Dorsolateral prefrontal cortex (tissue), 122 donors: ENCODE measurements at places on chromosomes 1 and 21.

GRCh38 chr1:175037416-175037815 lies 14.2 kb upstream of the MRPS14 start:
- DNase-seq: no peak

- no peak for DNase-seq
Observed at GRCh38 chr1:40049725-40050124, 9.2 kb downstream of the CAP1 start.

DNA sequence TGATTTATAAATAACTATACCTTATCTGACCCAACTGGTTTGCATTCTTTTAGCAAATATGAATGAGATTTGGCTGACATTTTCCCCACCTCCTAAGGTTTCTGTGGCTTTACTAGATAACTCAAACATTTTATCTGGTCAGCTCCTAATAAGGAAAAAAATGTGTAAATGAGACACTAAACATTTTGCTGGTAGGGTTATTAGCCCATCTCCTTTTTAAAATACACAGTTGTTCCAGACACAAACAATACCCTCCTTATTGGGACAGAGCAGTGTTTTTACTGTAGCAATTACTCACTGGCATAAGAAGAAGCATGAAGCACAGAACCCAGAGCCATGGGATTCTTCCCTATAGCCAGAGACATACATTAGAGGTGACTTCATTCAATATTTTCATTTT lies 53.8 kb upstream of the NUF2 start:
- DNase-seq: no peak

GRCh38 chr21:33411949-33412430 lies 8.8 kb downstream of the IFNGR2 start:
- DNase-seq: no peak

DNA sequence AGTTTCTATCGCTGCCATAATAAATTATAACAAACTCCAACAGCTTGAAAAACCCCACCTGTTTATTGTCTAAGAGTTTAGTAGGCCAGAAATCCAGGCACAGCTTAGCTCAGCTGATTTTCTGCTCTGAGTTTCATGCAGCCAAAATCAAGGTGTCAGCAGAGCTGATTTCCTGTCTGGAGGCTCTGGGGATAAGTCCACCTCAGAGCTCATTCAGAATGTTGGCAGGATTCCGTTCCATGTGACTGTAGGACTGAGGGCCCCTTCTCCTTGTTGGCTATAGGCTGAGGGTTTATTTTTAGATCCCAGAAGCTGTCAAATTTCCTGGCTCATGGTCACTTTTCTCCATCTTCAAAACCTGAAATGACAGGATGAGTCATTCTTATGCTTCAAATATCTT lies 91.6 kb upstream of the CHODL start:
- DNase-seq: no peak

DNA sequence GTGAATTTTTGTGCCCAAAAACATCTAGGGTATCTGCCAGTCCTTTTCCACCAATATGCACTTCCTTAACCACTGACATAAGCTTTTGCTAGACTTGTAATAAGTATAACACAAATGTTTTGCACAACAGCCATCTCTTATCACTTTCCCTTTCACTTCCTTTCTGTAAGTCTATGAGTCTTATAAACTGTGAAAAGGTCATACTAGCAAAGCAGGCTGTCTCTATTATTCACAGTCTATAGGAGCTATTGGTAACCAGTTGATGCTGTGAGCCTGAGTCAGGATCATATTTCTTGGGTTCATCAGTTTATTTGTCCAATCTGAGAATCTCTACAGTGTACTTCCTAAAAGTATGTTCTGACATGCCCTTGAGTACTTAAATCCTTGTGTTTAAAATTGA lies 172.6 kb downstream of the CHRM3 start:
- no peak for DNase-seq

GRCh38 chr1:234853906-234854644 lies 244.1 kb upstream of the IRF2BP2 start:
- DNase-seq: no peak

DNA sequence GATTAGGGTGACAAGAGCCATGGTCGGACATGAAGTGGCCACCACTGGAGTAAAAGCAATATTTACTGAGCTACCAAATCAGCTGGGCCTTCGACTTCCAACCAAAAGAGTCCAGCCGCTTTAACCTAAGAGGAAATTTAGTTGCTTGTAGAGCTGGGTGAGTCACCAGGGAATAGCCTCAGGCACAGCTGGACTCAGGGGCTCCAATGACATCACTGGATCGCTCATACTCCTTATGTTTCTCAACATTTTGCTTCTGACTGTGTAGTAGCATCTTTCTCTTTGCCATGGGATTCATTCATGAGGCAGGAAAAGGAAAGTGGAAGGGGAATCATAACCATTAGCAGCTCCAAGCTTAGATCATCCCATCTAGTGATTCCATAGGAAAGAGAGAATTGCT lies 664.4 kb downstream of the MATN1 start:
- DNase-seq: no peak

- DNase-seq: no peak
Observed at GRCh38 chr1:193841857-193842256, 655.4 kb upstream of the B3GALT2 start.

DNA sequence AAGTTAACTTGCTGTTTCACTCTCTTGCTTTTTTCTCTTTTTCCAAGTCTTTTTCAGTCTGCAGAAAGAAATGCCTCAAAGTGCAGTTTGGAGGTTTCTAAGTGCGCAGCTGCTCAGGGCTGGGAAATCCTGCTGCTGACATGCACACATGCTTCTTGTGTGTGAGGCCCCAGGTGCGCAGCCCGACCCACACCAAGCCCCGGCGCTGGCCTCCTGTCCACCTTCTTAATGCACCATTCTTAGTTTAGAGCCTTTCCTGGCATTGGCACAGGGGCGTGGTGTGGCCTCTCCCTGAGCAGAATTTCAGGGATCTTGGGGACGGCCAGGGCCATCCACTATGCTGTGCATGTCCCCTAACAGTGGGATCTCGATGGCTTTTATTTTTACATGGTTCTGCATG lies 315.2 kb downstream of the CAMTA1 start:
- DNase-seq: no peak

- no peak for DNase-seq
Observed at GRCh38 chr1:167981933-167982332, 45.1 kb upstream of the MPC2 start.

DNA sequence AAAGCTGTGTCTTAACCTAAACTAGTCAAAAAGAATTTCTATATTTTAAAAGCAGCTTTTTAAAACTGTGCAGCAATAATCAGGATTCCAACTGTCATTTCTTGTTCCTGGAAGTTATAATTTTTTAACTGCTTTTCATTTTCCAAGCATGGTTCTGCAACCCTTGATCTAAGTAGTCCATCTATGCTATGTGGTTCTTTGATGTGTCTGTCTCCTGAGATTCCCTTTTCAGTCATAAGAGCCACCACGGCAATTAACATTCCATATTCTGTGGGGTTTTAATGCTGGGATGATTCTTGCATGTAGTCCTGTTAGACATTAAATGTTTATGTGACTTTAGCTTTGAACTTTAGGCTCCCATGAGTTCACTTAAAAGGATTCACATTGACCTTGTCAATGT lies 220.4 kb downstream of the TPR start:
- no peak for DNase-seq

- DNase-seq: no peak
Observed at GRCh38 chr1:9872430-9873165, 37.5 kb downstream of the CTNNBIP1 start.

GRCh38 chr1:234246638-234247116 lies 126.6 kb upstream of the COA6 start:
- DNase-seq: no peak

- no peak for DNase-seq
Observed at GRCh38 chr1:234536741-234537140, 57.8 kb upstream of the TARBP1 start.

GRCh38 chr1:2344121-2344681 lies 47.2 kb downstream of the MORN1 start:
- DNase-seq: no peak

- DNase-seq: no peak
Observed at GRCh38 chr1:15347182-15347581, 62.5 kb upstream of the EFHD2 start.

- DNase-seq: no peak
Observed at GRCh38 chr1:41863718-41864117, 55.0 kb downstream of the HIVEP3 start.

DNA sequence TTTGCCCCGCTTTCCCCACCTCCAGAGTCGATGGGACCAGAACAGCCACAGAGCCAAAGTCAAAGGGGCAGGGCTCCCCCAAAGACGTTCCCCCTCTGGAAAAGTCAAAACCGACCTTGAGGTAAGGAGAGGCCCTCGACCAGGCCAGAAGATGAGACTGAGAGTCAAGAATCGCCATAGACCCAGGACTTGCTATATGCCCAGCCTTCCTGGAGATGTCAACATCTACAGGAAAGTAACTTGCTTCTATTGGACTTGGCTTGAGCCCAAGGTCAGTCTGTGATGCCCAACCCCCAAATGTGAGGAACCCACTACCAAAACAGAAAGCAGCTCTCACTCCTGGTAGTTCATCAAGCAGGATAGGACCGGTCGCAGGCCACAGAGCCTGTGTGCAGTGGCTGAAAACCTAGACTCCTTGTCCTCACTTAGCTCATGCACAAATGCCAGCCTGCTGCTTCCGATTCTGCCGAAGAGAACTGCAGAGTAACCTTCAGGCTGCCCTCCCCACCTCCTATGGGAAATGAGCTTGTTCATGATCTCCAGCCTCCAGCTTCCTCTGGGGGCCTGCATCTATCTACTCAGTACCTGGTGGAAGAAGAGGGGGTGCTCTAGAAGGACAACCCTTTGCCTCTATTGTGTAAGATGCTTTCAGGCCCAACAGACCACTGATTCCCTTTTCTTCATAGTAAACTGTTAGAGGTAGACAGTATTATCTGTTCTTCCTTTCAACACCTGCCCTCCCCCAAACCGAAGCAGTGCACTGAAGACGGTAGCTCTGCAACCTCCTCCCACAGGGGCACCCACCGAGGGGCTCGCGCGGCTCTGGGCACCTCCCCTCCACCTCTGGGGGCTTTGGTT lies 1.4 kb downstream of the ACOT7 start:
- DNase-seq: no peak

DNA sequence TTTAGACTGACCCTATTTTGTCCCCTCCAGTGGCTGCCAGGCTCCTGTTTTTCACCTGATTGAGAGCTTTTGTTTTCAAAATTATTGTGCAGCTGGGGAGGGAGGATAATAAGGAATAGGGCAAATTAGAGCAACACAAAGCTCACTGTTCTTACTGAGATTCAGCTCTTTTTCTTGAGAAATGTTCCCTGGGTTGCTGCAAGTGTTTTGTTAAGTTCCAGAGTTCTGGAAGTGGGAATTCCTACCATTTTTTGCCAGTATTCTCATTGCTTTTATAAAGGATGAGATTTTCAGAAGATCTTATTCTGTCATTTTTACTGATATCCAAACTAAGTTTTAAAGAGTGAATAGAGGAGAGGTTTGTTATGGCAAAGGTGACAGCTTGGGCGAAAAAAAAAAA lies 417.7 kb downstream of the SIPA1L2 start:
- no peak for DNase-seq

DNA sequence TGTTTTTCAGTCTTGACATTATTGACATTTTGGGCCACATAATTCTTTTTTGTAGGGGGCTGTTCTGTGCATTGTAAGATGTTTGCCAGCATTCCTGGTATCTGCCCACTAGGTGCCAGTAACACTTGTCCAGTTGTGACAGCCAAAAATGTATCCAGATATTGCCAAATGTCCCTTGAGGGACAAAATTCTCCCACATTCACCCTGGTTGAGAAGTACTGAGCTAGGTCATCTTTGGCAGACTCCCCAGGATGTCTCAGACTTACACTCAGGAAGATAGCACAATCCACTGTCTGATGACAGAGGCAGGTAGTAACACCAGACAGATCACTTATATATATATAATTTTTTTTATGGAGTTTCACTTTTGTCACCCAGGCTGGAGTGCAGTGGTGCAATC lies 5.9 kb downstream of the CD48 start:
- DNase-seq: no peak

GRCh38 chr1:59678493-59679228 lies 136.1 kb upstream of the HOOK1 start:
- DNase-seq: no peak

- no peak for DNase-seq
Observed at GRCh38 chr1:119143706-119144105, 3.3 kb upstream of the WARS2 start.

GRCh38 chr21:29209696-29210095 lies 79.3 kb downstream of the MAP3K7CL start:
- DNase-seq: no peak

DNA sequence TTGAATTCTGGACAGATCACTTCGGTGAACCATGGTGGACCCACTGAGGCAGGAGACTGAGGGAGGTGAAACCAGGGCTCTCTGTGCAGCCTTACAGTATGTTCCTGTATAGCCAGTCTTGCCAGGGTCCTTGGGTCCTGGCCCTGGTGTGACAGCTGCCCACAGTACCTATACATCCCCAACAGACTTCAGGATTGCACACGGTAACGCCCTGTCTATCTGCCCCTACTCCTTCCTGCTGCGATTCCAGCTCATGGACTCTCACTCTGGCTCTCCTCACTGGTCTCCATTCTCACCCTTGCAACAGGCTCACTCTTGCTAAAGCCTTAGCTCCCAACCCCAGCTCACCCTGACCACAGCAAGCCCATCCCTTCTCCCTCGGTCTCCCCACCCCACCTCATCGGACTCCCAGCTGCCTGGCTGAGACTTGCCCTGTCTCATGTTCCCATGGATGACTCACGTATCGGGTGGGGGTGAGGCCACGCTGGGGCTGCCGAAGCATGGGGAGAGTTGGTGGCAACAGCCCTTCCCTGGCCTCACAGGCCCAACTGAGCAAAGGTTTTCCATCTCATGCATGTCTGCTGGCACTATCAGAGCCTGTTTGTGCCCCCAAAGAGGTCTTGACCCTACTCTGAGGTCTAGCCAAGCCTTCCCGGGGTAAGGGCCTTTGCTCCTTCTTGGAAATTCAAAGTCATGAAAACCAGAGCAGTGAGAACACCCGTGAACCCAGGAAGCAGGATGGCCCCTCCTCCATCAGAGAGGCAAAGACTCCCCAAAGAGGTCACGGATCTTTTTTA lies 7.1 kb downstream of the PHLDA3 start:
- peak; percentile 76 for DNase-seq

DNA sequence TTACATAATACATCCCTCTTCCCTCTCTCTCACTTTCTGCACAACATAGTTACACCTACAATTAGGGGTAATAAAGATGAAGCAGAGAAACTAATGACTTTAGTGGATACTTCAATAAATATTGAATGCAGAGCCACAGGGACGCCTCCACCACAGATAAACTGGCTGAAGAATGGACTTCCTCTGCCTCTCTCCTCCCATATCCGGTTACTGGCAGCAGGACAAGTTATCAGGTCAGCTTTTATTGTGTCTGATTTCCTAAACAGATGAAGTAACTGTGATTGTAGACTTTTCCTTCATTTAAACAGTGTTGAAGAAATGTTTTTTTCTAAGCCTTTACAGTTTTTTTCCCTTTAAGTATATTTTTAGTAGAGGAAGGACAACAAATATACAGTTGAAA lies 281.6 kb downstream of the TPR start:
- DNase-seq: no peak

GRCh38 chr1:165632152-165632469 lies 1.1 kb downstream of the MGST3 start:
- no peak for DNase-seq
